ENCODE measurements at places on chromosomes 11 and 22.

DNA sequence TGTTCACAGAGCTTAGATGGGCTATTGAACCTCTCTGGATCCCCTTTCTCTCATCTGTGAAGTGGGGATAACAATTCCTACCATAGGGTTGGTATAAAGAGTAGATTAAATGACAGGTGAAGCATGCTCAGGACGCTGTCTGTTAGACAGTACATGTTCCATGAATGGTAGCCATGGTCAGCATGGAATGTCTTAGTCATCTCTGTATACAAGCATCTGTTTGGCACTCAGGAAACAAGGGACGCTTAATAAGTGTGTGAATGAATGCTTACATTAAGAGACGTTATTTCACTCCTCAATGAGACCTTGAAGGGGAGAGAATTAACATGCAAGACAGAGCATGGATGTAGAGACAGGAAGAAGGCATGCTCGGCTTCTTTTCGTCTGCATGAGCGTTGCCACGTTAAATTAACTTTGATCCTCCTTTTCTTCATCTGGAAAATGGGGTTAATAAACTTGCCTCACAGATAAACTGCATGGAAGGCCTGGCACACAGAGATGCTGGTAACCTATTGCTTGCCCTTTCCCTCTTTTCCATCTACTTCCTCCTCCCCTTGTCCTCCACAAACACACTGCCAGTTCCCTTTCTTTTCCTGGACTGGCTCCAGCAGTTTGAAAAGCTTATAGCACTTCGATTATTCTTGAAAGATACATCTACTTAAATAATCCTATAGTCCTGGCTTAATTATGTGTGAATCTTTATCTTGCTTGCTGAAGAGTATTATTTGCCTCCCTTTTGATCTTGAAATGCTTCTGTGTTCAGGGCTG, 267.2 kb upstream of the MTNR1B start:
- no peak for DNase-seq

- no peak for DNase-seq
Observed at GRCh38 chr11:35615921-35616900, 2.0 kb upstream of the FJX1 start.

DNA sequence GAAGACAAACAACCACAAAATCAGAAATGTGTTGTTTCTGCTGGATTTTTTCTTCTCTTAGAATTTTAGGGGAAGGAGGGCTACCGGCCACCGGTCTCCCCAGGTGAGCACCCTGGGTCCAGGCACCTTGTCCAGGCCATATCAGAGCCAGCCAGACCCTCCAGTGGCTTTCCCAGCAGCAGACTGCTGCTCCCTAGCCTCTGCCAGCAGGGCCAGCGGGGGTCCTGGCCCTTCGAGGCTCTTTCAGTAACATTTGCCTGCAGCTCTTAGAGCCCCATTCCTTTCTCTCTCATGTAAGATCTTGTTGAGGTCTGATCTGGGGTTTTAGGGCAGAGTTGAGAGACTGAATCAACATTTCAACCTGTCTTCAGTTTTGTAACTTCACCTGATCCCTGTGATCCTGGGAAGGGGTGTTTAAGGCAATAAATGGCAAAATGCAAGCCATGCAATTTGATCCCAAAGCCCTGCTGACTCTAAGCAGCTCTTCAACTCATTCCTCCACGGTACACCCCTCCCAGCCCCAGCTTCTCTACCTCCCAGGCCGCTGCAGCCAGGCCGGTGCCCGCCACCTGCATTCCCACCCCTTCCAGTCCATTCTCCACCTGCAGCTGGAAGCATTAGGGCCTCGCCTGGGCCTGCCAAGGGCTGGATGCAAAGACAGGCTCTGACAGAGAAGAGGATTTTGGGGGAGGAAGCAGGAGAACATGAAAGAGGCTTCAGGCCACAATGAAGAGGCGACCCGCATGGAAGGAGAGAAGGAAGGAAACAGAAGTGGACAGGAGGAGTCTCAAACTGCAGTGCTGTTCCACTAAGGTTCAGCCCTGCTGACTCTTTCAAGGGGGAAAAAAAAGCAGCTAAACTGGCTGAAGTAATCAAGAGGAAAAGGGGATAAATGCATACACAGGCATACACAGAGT, 113.0 kb upstream of the FGF3 start:
- no peak for DNase-seq

- DNase-seq = no peak
Observed at GRCh38 chr22:40583053-40583741, 53.3 kb downstream of the MRTFA start.

GRCh38 chr11:44596525-44597276, 31.2 kb downstream of the CD82 start:
- DNase-seq = no peak

DNA sequence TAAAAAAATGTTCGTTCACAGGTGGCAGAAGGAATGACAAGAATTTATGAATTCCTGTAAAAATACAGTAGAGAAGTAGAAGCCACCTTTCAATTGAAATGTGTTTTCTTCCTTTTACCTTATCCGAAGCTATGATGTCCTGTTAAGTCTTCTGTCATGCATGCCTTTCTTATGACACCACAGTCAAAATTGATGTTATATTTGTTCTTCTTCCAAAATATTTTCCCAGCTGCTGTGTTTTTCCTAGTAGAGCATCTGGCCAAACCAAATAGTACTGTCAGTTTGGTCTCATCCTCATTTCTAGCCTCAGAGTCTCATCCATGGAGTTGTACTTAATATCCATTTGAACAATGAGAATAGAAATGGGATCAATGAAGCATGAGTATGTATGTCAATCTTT, 206.1 kb downstream of the PGR start:
- no peak for DNase-seq

All from right kidney (tissue), 9 donors.